ENCODE measurements at places on chromosomes 5 and 9. TPM values are rescaled to one million over a fixed set of nuclear protein-coding genes. Genes with fewer than 3 reads are reported as not detected.

ADGRD2 gene
- total RNA-seq: not detected

HTR4 gene
- not detected for total RNA-seq

SPAG8 gene
- total RNA-seq: 1.5 TPM

DNAH5 gene
- total RNA-seq: 1.7 TPM

SPATA6L gene
- total RNA-seq: 0.49 TPM

DNA sequence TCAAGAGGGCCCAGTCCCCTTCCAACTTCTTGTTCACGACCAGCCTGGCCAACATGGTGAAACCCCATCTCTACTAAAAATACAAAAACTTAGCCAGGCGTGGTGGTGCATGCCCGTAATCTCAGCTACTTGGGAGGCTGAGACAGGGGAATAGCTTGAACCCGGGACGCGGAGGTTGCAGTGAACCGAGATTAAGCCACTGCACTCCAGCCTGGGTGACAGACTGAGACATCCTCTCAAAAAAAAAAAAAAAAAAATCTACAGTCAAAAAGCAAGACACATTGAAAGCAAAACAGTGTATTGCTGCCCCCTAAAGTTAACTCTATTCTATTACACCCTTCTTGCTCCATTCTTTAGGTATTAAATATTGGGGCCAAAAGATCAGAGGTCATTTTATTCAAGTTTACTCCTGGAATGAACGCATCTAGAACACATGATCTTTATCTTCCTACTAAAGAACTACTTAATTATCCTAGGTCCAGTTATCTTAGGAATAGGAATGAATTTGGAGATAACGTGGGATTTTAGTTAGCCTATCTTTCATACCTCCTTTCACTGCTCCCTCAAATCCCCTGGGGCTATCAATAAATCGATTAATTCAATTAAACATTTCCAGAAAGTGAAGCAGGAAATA lies 2.4 kb downstream of the ATG12 start:
- DNase-seq: peak; percentile 78

GRCh38 chr5:60436518-60436917 lies 263.4 kb downstream of the DEPDC1B start:
- DNase-seq: no peak

GRCh38 chr5:68818057-68818695 lies 275.6 kb upstream of the SLC30A5 start:
- DNase-seq: no peak

- DNase-seq: no peak
Observed at GRCh38 chr9:107992271-107992670, 502.7 kb upstream of the KLF4 start.

GRCh38 chr5:75734913-75735789 lies 17.9 kb upstream of the POC5 start:
- DNase-seq: peak; percentile 25

- peak; percentile 75 for DNase-seq
Observed at GRCh38 chr9:92393686-92394085, 10.7 kb downstream of the OGN start.

- DNase-seq: peak; percentile 56
Observed at GRCh38 chr5:40198736-40199135, 481.0 kb upstream of the PTGER4 start.

DNA sequence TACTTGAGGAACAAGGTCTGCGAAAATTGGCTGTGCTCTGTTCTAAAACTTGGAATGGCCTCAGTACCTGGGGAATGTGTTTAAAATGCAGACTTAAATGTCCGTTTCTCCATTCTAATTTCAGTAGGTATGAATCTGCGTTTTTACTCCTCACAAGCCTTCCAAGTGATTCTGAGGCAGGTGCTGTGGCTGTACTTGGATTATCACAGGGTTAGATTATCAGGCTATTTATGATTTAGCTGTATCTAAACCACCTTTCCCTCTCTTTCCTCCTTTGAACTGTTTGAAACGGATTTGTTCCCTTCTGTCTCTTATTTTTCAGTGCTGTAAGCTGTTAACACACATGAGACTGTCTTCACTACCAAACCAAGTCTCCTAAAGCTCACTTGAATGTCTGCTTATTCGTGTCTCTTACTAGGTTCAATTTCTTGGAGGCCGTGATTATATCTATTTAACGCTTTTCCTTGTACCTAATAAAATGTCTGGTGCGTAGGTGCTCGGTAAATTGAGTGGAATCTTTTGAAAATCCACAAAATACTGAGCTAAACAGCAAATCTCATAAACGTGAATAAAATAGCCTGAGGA lies 714 bp upstream of the CETN3 start:
- DNase-seq: no peak

DNA sequence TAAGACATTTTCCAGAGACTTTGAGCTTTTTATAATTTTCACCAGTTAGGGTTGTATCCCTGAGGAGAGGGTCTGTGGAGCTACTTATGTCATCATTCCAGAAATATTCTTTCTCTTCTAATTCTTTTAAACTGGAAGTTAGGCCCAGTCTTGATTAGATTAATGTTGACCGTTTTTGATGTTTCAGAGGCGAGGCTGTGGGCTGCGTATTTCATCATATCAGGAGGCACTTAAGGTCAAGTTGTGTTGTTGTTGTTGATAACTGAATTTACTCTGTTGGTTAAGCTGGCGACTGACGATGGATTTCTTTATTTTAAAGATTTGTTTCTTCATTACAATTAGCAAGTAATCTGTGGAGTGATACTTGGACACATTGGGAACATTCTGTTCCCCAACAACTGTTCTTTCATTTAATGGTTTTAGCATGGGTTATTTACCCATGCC lies 20.1 kb downstream of the IPO11 start:
- peak; percentile 4 for DNase-seq

DNA sequence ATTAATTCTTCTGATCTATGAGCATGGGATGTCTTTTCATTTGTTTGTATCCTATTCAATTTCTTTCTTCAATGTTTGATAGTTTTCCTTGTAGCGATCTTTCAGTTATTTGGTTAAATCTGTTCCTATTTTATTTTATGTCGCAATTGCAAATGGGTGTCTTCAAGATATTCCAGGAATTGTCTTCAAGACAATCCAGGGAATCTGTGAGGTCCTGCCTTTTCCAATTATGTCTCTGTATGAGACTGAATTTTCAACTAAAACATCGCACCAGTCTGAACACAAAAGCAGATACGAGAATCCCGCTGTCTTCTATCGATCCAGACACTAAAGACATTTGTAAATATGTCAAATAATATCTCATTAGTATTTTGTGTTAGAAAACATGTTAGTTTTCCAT lies 485.5 kb downstream of the BNC2 start:
- DNase-seq: no peak

DNA sequence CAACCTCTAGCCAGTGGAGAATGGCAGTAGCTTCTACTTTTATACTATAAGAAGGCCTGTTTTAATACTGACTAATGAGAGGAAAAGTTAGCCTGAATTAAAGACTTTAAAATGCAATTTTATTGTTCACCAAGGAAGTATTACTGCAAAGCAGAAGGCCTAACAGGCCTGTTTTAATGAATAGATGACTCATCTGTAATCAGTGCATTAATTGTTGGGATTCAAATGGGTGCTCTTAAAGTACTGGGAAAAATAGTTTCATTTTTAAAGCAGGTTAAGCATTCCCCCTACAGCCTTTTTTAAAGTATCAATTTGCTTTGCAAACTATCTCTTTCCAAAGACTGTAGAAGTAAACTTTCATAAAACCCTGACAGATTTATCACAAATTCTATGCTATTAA lies 147.7 kb downstream of the SIL1 start:
- DNase-seq: no peak

DNA sequence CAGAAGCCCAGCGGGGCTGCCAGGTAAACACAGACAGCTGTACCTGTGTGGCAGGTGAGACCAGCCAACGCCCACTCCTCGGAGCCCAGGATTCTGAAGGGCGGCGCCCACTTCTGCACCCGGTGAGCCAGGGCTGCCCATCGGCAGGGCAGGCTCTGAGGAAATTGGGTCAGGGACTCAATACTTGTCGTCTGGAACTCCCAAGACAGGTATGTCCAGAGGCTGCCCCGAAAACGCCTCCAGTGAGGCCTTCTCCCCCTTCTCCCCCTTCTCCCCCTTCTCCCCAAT lies 19.8 kb downstream of the GLT6D1 start:
- DNase-seq: no peak

DNA sequence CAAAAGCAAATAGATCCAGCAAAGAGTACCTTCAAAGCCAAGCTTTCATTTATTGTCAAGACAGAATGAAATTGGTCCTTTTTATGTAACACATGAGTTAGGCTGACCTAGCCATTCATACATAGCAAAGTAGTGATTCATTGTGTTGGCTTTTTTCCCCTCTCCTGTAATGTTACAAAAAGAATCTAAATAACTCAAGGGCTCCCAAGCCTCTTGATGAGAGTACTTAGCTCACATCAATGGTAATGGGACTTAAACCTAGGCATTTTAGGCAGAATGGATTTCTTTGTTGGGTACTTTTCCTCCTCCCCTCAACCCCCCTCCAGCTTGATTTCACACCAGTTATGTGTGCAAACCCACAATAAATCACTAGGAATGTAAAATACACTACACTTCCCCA lies 123.7 kb downstream of the EBF1 start:
- peak; percentile 80 for DNase-seq

- no peak for DNase-seq
Observed at GRCh38 chr5:167905919-167906853, 385.3 kb upstream of the WWC1 start.

DNA sequence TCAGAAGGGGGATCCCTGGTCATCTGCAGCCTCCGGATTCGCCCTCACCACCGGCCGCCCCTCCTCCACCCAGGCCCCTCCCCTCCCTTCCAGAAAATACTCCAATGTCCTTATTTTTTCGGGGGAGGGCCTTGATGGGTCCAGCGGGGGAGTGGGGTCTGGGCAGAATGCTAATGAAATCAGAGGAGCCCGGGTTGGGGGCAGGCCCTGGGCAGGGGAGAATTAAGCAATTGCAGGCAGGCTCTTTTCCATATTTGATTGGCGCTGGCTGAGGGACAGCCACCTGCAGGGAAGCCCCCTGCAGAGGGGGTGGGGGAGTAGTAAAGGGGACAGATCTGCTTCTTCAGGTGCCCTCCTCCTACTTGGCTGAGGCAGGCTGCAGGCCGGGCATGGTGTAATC lies 21.3 kb downstream of the PRRX2 start:
- DNase-seq: no peak
